Hypothalamus (tissue), 51 donors: ENCODE measurements at places on chromosomes 12 and 14.
A peak's percentile ranks its signal among the peaks of the same experiment; 100 is the strongest.

DNA sequence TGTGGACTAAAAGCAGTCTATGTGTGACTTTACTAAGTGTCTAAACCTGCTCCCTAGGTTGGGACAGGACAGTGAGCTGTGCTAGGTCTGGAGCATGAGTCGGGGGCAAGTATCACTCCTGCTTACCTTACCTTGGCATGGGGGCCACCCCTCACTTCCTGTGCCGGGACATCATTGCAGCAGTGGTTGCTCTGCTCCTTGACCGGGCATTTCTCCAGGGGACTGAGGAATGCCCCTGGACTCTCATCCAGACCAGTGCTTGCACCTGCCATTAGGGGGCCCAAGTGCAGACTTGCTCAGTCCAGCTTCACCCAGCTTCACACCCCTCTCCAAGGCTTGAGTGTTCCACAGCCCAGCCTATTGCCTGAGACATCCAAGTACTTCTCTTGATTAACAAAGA is 84.7 kb upstream of the NELL2 start:
- DNase-seq: no peak

DNA sequence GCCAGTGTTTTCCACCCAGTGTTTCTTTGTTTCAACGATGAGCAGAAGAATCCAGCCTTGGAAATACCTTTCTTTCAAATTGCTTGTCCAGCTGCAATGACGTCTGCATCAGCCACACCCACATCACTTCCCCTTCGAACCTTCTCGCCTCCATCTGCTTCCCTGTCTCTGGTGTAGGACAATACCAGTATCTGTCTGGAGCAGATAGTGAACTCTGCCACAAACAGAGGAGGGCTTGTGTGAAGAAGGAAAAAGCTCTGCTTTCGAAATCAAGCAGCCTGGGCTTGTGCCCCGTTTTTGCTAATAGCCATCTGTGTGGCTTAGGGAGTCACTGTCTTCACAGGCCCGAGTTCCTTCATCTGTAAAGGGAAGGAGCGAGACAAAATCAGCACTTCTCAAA is 415.4 kb downstream of the ZFP36L1 start:
- peak; percentile 21 for DNase-seq

GRCh38 chr12:113278633-113279032 is 56.3 kb downstream of the SLC8B1 start:
- no peak for DNase-seq

DNA sequence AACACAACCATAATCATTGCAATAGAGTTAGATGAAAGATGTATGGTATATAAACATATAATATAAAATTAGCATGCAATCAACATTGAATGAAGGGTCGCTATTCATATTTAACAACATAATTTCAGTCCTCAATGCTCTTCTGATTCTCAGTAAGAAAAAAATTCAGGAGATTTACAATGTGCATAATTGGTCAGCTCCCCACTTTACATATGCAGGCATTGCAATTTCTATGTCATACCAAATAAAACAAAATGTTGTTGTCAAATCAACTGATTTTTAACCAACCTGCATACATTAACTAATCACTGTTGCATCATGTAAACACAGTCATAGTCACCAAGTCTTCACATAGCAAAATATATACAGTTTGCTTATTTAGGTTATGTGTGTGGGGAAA is 5.2 kb upstream of the SLCO1A2 start:
- DNase-seq: no peak

DNA sequence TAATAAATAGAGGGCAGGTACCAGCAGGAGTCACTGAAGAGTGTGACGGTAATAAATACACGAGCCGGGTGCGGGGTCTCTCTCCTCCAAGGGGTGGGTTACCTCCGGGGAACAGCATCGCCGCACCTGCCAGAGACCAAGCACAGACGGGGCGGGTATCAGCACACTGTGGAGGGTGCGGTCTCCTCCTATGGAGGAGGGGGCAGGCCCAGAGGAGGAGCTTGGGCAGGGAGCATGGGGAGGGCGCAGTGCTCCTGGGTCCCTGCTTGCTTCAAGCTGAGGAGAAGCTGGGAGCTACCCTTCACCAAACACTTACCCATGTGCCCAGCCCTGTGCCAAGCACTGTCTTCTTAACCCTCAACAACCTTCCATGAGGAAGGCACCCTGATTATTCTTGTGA is 12.8 kb downstream of the PGF start:
- DNase-seq: no peak

DNA sequence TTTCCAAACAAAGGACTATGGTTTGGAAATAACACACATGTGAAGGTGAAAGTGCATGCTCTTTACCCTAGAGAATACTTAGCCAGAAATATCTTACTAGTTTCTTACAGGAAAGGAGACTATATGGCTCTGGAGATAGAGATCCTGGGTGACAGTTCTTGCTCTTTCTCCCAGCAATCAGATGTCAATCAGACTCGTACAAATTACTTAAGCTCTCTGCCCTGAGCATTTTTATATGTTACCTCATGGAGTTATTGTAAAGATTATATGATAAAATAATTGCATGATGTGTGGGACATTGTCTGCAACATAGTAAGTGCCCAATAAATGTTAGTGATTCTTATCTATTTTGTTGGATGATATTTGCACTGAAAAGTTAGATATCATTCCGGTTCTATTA is 76.8 kb downstream of the FAR2 start:
- DNase-seq: no peak

GRCh38 chr12:125956186-125956585 is 891.0 kb downstream of the AACS start:
- no peak for DNase-seq

- DNase-seq: no peak
These were observed 230.5 kb downstream of the AKAP6 start for GRCh38 chr14:32559590-32559989.

- no peak for DNase-seq
These were observed 426.0 kb downstream of the DAD1 start for GRCh38 chr14:22163051-22163450.

DNA sequence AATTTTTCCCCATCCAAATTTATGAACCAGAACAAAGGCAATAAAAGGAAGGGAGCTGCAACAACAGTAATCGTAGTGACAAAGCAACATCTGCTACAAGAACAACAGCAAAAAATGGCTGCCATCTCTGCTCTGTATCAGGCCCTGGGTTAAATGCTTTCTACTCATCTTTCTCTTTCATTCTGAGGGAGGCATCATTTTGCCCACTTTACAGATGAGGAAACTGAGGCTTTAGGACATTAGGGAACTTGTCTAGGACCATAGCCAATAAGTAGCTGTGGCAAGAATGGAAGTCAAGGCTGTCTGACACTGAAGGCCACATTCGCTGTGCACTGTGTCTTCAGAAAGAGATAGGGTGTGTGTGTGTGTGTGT is 192.4 kb upstream of the NUDT4 start:
- no peak for DNase-seq

DNA sequence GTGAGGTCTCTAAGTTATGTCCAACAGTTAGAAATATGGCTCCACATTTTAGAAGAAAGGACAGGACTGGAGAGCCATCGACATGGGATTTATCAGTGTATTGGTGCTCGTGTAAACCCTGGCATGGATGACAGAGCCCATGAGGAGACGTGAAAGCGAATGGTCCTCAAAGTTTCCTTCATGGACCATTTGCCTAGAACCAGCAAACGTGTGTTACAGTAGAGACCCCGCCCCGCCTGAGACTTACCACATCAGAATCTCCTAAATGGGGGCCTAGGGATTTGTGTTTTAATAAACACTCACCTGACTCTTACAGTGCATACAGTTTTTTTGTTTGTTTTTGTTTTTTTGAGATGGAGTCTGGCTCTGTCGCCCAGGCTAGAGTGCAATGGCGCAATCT is 12.2 kb downstream of the EVL start:
- no peak for DNase-seq

DNA sequence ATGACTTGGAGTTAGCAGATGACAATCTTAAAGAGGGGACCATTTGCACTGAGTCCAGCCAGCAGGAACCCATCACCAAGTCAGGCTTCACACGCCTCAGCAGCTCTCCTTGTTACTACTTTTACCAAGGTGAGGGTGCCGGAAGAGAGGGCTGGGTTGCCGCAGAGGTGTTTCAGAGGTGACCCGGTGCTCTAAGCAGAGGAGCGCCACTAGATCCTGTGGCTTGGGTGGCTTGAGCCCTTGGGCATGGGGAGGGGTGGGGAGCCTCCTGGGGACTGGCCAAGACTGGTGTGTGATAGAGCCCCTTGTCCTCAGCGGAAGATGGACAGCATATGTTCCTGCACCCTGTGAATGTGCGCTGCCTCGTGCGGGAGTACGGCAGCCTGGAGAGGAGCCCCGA is 17.7 kb downstream of the POP5 start:
- no peak for DNase-seq

DNA sequence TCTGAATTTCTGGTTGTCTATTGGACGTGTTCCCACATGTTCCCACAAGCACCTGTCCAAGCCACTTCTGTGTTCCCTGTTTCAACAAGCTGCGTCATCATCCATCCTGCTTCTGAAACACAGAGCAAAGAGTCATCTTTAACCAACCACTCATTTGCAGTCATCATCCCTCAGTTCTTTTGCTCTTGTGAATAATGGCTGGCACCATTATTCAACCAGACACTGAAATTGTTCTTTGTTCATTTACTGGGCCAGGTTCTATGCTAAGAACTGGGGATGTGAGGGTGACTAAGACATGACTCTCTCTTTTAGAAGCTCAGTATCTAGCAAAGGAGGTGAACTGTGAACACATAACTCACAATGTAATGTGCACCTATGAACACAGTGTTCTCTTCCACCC is 40.7 kb upstream of the ANO4 start:
- DNase-seq: no peak

DNA sequence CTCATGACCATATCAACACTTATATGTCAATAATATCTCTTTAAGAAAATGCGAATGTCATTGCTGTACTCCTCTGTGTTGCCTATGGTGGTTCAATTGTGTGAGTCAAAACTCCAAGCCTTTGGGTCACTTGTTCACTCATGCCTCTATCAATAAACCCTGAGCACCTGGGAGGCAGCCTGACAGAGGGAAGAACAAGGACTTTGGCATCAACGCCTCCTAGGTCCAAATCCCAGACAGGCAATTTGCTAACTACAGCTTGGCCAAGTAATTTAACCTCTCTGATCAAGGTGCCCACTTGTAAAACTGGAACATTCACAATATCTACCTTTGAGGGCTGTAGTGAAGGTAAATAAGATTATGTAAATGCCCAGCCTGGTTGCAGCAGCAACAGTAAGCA is 137.8 kb downstream of the SAMD4A start:
- no peak for DNase-seq

GRCh38 chr14:49945448-49946319 is 52.8 kb downstream of the ARF6 start:
- DNase-seq: no peak

GRCh38 chr12:989751-990660 is 1.0 kb upstream of the ERC1 start:
- peak; percentile 78 for DNase-seq

GRCh38 chr12:37720846-37721245 is 595.7 kb upstream of the ALG10B start:
- DNase-seq: no peak

DNA sequence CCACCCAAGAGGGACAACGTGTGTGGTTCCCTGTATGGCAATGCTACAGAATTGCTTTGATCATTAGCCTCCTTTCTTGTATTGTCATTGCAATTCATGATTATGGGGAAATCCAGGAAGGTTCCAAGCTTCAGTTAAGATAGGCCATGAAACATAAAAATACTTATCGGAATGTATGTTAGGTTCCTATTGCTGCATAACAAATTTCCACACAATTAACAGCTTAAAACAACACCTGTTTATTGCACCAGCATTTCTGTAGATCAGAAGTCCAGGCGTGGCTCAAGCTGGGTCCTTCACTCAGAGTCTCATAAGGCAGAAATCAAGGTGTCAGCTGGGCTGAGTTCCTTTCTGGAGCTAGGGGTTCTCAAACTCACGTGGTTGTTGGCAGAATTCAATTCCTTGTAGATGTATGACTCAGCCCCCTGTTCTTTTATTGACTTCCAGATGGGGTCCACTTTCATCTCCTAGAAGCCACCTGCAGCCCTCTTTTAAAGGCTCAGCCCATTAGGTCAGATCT is 365.6 kb upstream of the TMPO start:
- no peak for DNase-seq

DNA sequence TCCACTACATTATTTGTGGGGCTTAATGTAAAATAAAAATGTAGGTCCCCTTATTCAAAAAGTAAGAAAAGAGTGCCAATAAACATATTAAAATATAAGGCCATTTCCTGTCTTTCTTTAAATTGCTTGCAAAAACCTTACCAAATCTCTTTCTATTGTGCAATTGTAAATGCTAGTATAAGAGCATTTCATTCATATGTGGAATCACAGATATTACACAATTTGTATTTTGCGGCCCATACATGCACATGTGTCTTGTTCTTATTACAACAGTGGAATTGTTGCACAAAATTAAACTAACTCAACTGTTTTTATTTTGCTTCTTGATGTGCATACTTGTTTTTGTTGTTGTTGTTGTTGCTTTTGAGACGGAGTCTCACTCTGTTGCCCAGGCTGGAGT is 20.1 kb upstream of the CRADD start:
- DNase-seq: no peak

DNA sequence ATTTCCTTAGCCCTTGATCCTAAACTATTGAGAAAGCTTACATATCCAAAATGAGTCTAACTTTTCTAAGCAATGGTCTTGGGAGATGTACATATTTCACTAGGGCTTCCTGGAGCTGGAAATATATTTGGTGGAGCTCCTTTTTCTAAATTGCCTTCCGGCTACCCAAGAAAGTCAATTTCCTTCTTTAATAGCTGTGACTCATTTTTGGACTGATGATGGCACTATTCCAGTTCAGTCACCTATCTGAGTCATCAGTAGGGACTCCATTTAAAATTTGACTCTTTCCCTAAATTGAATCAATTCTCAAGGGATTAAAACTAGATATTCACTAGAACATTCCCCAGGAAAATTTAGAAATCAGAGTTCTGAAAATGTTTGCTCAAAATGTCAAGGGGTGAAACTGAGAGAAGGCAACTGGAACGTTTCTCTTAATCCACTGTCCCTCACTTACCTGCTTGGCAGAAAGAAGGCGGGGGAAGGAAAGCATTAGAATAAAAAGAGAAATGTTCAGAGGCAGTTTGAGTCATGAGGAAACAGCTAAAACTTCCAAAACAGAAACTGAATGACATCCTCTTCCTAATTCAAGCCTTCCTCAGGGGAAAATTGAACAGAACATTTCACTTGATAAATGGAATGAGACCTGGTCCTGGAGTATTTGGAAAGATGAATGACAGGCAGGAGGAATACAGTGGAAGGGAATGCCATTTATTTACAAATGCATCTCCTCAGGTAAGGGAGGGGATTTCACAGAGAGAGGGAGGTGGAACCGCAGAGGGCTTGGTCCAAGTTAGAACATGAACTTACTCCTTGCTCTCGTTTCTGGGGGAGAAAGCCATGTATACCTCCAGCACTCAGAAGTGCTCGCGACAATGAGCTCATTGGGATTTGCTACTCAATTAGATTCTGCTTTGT is 91.2 kb downstream of the RGS6 start:
- no peak for DNase-seq

- DNase-seq: no peak
These were observed 956 bp downstream of the GNPTAB start for GRCh38 chr12:101829639-101830366.

DNA sequence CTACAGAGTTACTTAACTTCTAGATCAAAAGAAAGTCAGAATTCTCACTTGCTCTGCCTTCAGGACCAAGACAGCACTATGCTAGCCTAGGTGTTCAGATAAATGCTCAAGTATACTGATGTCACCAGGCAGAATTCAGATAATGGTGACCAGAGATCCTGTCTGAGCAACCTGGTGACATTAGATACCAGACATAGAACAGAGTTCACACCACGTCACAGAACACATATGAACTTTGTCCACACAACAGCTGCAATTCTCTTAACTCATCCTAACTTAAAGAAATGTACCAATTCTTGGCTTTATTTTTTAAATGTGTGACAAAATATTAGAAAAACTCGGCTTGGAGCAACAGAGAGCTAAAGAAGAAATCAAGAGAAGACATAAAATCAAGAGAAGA is 58.1 kb downstream of the GCH1 start:
- no peak for DNase-seq
